ENCODE measurements at places on chromosomes 4 and X.

DNA sequence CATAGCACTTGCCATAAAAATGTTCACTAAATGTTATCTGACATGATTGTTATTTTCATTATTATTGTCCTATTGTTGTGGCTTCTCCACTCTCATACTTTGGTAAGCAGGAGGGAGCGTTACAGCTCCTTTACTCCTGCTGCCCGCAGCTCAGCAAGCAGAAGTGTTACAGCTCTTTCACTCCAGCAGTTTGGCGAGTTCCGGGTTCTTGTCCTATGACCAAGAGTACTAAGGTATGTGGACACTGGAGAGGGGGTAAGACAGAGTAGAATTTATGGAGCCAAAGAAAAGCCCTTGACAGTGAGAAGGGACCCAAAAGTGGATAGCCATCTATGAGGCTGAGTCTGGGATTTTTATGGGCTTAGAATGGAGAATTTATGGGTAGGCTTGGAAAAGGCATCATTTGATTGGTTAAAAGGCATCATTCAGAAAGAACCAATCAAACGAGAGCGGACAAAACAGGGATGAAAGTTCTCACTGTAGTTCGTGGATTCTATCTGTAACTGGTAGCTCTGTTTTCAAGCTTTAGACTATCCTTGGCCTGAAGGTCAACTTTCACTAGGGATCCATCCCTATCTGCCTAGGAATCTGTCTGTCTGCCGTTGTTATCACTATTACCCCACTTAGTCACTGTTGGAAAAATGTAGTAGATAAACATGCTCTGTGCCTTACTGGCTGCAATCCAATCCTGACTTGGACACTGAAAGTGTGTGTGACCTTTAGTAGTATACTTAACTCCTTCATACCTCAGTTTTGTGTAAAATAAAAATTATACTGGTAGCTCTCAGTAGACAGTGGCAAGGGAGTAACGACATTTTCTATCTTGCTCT lies 545.6 kb upstream of the LCORL start:
- DNase-seq = no peak

DNA sequence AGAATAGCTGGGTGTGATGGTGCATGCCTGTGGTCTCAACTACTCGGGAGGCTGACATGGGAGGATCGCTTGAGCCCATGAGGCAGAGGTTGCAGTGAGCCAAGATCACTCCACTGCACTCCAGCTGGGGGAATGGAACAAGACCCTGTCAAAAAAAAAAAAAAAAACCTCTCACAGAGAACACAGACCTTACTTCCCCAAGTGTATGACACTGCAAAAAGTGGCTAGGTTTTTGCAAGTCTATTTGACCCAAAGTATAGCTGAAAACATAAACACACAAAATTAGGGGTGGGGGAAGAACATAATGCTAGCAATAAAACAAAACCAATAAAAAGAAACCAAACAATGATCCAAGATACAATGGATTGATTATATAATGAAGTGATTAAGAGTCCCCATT lies 6.7 kb downstream of the LAMP2 start:
- no peak for DNase-seq

DNA sequence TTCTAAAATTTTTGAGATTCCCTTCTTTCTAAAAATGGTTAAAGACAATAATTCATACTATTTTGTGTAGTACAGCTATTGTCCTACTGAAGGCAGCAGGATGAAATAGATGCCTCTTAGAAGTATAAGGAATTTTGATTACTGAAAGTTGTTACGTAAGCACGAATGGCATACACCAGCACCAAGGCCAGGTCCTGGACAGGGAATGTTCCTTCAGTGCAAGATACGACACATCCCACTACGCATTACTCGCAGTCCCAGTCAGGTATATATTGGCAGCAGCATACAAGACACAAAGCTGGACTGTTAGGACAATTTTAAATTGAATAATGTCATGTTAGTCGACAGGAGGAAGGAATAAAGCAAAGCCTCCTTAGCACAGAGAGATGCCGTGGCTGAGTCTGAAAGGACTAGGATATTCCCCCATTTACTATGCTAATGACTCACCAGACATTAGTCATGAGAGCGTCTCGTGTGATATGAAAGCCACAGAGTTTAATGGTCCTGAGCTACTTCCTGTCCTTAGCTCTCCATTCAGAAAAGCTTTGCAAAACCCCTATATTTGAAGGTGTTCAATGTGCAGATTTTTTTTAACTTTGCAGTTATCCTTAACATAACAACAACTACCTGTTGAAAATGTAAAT lies 504.3 kb downstream of the FAM133A start:
- no peak for DNase-seq

GRCh38 chr4:37719021-37719420 lies 32.8 kb upstream of the RELL1 start:
- DNase-seq = no peak

GRCh38 chrX:46366381-46367207 lies 178.6 kb downstream of the ZNF674 start:
- DNase-seq = no peak

GRCh38 chrX:16702700-16703599 lies 9.5 kb downstream of the CTPS2 start:
- no peak for DNase-seq

GRCh38 chr4:54439831-54440243 lies 210.7 kb downstream of the PDGFRA start:
- no peak for DNase-seq

- no peak for DNase-seq
These were observed 14.6 kb downstream of the TMSB4X start for GRCh38 chrX:12989461-12989860.

DNA sequence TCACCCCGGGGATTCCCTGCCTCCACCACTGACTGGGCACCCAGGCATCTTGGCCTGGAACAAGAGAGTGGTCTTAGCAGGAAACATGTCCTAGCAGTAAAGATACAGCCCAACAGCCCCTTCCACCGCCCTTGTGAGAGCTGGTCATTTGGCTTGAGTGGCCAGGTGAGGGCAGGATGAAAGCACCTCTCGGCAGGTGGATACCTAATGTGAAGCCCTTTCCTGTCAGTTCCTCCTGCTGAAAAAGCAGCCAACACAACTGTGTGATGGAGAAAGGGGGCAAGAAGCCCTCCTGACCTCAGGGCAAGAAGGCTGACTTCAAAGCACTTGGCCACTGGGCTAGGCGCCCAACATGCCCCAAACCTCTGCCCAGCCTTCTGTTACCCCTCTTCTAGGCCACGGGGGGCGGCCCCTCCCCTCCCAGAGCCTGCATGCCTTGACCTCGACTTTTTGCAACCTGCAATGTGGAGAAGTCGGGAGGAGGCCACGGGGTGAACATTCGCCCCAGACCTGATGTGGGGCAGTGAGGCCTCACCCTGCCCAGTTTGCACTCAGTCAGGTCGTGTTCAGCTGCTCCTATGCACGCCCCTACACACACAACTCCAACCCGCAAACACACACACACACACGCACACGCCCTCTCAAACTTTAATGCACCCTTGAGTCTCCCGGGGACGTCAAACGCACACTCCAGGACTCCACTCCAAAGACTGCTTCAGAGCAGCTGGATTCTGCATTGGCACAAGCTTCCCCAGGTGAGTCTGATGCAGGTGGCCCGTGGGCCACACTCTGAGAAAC lies 1.1 kb downstream of the LGI2 start:
- no peak for DNase-seq

GRCh38 chr4:139171876-139172691 lies 4.9 kb downstream of the ELF2 start:
- no peak for DNase-seq

- DNase-seq = no peak
These were observed 44.9 kb downstream of the CLNK start for GRCh38 chr4:10639664-10640063.

GRCh38 chrX:41733939-41734338 lies 10.0 kb downstream of the GPR82 start:
- no peak for DNase-seq

DNA sequence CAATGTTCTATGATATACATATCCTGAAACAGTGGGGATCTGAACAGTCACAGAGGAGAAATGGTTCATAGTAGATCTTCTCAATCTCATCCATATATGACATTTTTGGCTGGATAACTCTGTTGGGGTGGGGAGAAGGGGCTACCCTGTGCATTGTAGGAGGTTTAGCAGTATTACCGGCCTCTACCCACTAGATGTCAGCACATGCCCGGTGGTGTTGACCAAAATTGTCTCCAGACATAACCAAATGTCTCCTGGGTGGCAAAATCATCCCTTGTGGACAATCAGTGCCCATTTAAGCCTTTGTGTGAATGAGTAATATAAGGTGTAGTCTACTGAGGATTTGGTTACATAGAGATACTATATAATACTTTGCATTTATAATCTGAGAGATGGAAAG lies 89.9 kb downstream of the PLS3 start:
- DNase-seq = no peak

- no peak for DNase-seq
These were observed 168.7 kb upstream of the GALNTL6 start for GRCh38 chr4:171644430-171645057.

- DNase-seq = no peak
These were observed 129.5 kb upstream of the PSAPL1 start for GRCh38 chr4:7564242-7564641.

- DNase-seq = peak; percentile 36
These were observed 288.3 kb downstream of the CHIC1 start for GRCh38 chrX:73851014-73852009.

GRCh38 chrX:25009407-25009806 lies 6.4 kb downstream of the ARX start:
- DNase-seq = no peak

GRCh38 chr4:85228264-85228663 lies 246.7 kb upstream of the ARHGAP24 start:
- DNase-seq = no peak

- no peak for DNase-seq
These were observed 57.1 kb downstream of the ELF4 start for GRCh38 chrX:130053236-130053635.

DNA sequence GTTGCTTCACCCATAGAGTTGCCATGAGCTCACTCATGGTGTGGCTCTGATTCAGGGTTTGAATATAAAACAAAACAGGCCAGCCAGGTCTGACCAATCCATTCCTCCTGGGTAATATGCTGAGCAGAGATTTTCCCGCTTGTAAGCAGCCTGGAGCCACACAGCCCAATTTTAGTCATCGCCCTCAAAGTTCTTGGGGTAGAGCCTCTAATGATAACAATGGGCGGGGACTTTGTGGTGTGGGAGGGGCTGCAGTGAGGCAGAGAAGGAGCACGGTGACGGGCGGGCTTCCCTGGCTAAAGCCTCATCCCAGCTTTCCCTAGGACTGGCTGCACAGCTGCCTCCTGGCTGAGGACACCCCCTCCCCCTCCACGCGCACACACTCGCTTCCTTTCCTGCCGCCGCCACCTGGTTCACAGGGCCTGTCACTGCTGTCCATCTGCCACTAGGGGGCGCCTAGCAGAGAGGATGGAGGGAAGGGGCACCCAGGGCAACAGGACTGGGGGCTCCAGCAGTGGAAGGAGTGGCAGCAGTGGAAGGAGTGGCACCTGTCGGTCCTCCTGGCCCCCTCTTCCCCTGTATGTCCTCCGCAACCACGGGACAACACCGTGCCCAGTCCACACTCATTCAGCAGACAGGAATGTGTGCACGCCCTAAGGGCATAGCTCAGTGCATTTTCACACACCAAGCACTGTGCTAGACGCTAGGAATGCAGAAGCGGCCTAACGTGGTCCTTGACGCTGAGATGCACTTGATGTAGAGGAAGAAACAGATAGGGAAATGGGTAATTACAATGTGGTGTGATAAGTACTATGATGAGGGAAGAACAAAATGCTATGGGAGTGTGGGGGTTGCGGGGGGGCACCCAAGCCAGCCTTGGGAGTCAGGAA lies 26.8 kb downstream of the PRPS1 start:
- DNase-seq = no peak

- DNase-seq = no peak
These were observed 44.7 kb downstream of the GALNT7 start for GRCh38 chr4:173213296-173213695.

- no peak for DNase-seq
These were observed 69.7 kb upstream of the DCLK2 start for GRCh38 chr4:150008546-150008945.

GRCh38 chrX:135383249-135383648 lies 38.5 kb upstream of the SMIM10L2A start:
- DNase-seq = no peak

DNA sequence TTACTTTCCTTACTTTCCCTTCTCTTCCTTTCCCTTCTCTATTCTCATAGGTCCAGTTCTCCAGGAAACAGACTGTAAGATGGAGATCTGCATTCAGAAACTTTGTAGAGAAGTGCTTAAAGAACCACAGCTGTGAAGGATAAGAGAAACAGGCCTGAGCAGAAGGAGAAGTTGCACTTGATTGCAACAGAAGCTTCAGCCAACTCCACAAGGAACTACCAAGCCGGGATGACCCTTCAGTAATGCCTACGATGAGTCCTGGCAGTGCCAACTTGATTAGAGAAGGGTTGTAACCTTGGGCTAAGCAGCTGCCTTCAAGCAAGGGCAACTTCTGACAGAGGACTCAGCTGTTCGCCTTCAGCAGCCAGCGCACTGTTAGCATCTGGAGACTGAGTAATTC lies 413.3 kb upstream of the RASGEF1B start:
- DNase-seq = no peak

GRCh38 chr4:73816814-73817213 lies 19.7 kb upstream of the CXCL6 start:
- DNase-seq = no peak

GRCh38 chrX:101040197-101040596 lies 11.7 kb downstream of the TRMT2B start:
- no peak for DNase-seq

GRCh38 chrX:115939070-115939469 lies 231.5 kb upstream of the AGTR2 start:
- DNase-seq = no peak

- DNase-seq = no peak
These were observed 93.9 kb downstream of the NXF2B start for GRCh38 chrX:102345916-102346315.

GRCh38 chrX:9130031-9130430 lies 96.1 kb upstream of the FAM9B start:
- no peak for DNase-seq

DNA sequence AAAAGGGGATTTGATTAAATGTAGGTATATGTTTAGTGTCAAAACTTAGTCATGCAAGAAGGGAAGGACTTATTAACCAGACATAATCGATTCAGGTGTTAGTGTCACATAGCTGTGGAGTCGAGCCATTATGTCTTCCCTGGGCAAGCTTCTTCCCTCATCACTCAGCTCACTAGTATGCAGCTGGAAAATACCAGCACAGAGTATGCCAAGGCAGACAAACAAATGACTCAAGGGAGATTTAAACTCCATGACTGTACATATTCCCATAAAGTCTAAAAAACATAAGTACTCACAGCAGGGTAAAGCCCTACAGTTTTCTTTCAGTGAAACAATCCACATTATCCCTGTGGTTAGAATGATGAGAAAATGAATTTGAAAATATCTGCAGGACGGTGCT lies 304.5 kb downstream of the CBLL2 start:
- no peak for DNase-seq

DNA sequence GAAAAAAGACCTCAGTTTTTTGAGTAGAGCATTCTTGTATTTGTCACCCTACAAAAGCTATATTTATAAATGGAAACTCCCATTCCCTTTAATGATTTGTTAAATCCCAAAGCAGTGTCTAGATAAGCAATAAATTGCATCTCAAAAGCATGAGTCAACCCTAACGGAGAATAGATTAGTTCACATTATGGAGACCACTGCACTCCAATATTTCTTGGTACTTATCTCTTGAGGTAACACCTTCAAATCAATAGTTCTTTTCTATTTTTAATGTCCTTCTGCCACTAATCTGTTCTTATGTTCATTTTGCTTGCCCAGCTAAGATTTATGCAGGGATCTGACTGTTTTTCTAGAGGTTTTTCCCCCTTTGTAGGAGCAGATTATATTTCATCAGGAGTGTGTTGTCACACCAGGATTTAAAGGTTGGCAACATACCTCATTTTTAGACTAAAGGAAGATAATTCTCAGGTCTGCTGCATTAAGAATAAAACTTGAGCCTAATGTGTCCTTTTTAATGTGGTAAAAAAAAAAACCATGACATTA lies 91.4 kb upstream of the ADGRG2 start:
- no peak for DNase-seq

Data from 8988T (cell line).